ENCODE measurements at places on chromosomes 3 and 15.

- DNase-seq: no peak
Measured at GRCh38 chr3:189677667-189678066, 46.5 kb downstream of the TP63 start.

GRCh38 chr15:80061582-80061981 lies 2.1 kb downstream of the ZFAND6 start:
- DNase-seq: no peak

DNA sequence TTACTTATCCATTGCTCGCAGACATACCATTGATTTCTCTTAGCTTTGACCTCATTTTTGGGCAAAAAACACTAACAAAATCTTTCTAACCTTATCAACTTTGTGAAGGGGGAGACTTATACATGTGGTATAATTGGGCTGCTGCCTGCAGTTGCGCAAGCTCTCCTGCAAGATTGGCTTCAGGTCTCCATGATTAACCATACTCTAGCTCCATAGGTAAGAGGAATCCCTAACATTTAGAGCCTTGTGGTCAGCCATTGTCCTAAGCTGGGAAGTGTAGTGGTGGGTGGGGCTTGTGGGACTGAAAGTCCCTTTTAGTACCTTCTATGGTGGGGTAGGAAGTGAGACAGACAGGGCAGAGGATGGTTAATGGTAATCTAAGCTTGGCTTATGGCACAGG lies 179.6 kb upstream of the THRB start:
- no peak for DNase-seq

- no peak for DNase-seq
Measured at GRCh38 chr3:24451461-24452099, 43.1 kb downstream of the THRB start.

DNA sequence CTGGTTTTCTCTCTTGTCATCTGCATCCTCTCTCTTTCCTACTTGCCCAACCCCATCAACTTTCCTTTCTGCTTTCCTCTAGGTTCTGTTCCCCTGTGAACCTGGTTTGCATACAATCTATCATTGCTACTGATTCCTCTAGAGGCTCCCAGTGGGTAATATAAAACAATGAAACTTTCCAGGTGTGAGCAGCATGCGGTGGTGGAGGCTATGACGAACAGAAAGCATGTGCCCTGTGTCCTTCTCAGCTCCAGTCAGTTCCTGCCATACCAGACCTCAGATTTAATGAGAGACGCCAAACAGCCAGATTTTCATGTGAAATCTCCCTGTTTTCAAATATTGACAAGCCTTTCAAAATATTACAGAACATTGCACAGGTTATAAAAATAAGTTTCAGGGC lies 3.5 kb upstream of the ACAP2 start:
- no peak for DNase-seq

DNA sequence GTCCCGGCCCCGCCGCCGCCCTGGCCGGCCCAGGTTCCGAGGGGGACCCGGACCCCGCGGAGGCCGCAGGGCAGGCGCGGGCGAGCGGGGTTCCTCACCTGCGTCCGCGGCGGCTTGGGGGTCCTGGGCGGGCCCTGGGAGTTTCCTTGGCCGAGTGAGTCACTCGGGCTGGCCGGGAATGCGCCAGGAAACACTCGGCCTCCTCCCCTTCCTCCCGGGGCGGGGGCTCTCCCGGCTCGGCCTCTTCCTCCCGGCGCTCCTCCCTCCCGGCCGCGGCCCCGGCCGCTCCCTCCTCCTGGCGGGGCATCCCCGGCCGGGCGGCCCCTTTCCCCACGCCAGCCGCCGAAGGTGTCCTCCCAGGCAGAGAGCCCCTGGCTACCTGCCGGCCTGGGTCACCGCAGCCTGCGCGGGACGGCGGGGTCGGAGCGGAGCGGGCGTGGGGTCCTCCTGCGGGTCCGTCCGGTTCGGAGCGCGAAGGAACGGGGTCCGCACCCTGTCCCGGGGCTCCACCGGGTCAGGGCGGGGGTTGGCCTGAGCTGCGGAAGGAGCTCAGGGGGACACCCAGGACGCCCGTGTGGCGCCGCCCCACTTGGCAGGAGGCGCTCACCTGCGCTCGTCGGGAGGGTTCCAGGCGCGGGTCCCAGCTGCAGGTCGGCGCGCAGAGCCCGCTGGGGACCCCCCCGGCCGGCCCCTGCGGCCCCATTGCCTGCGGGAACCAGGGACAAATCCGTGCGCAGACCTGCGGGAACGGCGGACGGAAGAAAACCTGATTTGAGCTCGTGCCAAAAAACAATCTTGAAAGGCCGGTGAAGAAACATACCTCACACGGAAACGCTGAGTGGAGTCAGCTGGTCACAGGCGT lies at the start of gene CYFIP1:
CYFIP1 (minus strand) TSS at position 180 of the 862 bp plus-strand sequence. CDS start 33,083 bp downstream, outside the sequence.
- no peak for DNase-seq

DNA sequence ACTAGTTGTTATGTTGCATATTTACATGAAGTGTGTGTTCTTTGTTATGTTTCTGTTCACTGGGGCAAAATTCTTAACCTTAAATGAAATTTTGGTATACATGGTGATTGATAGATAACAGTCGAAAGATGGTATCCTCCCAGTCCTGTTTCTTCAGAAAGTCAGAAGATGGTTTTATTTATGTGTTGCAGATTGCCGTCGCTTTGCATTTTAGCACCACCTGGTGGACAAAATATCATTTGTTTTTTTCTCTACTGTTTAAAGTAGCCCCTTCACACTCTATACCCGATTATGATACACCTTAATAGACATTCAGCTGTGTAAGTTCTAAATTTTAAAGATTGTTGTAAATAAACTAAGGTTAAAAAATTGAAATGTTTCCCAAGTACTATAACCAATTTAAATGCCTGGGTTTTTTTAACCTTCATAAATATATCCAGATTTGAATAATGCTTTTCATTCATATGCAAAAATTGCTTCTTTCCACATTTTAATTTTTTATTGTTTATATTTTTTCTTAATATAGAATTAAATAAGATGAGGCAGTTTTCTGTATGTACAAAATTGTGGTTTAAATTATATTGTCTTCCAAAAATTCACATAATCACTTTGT lies 152.2 kb downstream of the ALCAM start:
- DNase-seq: no peak

DNA sequence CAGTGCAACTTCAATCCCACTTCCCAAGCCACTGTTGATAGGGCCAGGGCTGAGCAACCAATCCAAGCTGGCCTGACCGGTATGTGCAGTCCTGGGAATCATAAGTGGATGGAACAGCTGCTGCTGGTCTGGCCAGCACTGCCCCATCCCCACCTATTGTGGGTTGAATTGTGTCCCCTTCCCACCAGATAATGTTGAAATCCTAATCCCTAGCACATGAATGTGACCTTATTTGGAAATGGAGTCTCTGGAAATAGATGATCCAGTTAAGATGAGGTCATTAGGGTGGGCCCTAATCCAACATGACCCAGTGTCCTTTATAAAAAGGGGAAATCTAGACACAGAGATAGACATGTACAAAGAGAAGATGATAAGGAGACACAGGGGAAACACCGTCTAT lies 13.7 kb upstream of the PDIA5 start:
- DNase-seq: no peak

DNA sequence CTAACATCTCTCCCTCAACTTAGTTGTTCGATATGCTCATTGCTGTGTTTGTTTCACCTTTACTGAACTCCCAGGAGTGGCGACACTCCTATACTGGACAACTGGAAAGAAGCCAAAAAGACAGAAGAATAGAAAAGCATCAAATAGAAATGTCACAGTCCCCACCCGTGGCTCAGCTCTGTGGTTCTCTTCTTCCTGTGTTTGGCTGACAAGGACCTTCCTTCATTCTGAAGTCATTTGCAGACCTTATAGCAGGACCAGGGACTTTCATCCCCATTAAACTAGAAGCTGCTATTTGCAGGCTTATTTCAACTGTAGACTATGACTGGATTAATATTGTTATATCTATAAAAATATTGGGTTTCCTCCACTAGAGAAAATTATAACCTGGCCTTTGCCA lies 125.9 kb downstream of the NECTIN3 start:
- no peak for DNase-seq

DNA sequence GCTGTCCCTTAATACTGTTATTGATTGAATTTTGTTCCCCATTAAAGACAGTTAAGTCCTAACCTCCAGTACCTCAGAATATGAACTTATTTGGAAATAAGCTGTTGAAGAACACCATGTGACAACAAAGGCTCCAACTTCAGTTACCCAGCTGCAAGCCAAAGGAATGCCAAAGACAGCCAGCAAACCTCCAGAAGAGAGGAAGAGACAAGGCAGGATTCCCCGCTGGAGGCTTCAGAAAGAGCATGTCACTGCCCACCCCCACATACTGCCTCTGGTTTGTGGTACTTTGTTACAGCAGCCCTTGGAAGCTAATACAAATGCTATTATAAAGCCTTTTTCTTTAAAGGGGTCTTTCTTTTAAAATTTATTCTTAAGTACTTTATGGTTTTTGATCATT lies 18.4 kb upstream of the NEK10 start:
- DNase-seq: no peak

DNA sequence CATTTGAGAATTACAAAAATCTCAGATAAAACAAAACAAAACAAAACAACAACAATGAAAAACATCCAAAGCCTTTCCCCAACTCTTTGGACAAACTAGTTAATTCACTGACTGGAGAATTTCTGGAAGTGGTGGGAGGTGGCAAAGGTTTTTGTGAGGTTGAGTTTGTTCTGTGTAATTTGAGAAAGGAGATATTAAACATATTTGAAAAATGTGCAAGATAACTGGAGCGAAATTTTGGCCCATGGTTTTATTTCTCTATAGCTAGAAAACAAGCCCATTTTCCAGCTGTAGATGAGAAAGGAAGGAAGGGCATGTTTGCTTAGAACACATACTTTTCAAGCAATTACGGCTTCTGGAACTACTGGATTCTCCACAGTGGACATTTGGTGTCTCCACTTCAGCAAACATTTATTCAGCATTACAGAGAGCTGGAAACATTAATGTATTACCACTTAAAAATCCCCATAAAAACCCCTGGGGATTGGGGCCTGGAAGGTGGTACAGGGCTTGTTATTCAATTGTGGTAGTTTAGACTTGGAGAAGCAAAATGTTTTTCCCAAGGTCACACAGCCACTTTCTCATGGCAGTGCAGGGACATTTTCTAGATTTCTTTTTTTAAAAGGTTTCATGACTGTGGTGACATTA lies 135.8 kb downstream of the THSD4 start:
- DNase-seq: no peak

DNA sequence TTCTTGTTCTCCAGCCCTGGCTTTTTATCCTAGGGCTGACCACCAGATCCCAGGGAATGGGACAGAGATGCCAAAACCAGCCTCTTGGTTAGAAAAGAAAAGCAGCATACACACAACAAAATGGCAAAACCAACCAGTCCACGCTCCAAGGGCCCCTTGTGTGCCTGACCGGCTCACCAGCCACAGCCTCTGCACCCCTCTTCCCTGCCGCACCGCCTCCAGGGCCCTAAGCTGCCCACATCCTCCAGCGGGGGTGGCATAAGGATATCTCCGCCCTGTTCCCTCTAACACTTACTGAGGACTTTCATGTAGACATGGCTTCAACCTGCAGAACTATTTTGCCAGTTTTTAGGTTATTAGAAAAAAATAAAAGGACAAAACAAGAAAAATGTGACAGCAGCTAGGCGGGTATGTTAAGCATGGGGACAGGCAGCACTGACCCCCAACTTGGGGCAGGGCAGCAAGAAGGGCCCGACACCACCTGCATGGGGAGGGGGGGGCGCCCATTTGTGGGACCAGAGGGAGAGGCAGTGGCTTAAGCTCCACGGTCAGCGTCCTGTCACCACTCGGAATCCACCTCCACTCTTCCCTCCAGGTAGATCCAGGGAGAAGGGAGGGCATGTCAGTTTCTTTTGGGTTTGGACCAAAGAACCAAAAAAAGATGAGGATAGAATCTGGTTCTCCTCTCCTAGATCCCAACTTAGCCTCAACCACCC lies 49.1 kb downstream of the DHX30 start:
- no peak for DNase-seq

GRCh38 chr3:51269466-51269865 lies 115.6 kb upstream of the MANF start:
- no peak for DNase-seq

- no peak for DNase-seq
Measured at GRCh38 chr3:114902691-114903101, 244.4 kb downstream of the ZBTB20 start.
